ENCODE measurements at places on chromosomes 2 and 18.

- DNase-seq: no peak
Observed at GRCh38 chr2:1738646-1739302, 5.5 kb downstream of the PXDN start.

DNA sequence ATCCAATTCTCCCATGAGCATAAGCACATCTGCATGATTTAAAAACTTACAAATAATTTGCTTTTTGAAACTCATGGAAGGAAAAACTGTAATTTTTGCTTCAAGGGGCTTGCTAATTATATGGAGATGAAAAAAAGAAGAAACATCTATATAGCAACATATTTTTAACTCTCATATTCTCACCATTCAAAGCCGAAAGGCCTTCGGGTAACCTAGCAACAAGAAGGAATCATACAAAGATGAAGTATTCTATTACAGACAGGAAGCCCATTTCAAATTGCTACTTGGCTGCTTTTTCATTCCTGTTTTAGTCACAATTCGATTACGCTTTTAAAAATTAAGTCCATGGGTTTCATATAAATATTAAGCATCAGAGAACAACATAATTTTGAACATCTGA lies 39.2 kb upstream of the RNU4ATAC start:
- DNase-seq: no peak

DNA sequence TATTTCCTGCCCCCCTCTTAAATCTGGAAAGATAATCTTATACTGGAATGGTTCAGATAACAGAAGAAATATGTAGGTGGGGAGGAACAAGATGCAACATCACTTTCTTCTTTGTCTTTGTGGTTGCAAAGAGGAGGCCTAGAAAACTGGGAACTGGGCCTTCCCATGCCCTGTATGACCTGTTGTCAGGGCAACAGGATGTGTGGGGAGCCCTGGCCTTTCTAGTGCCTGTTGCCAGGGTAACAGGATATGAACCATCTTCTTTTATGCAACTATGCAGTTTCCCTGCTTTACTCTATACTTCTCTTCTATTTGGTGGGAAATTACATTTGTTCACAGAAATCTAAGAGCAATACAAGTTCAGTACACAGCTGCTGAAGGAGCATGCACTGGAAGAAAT lies 79.8 kb upstream of the PDE1A start:
- no peak for DNase-seq

GRCh38 chr18:63112706-63113105 lies 206.9 kb downstream of the BCL2 start:
- DNase-seq: no peak

DNA sequence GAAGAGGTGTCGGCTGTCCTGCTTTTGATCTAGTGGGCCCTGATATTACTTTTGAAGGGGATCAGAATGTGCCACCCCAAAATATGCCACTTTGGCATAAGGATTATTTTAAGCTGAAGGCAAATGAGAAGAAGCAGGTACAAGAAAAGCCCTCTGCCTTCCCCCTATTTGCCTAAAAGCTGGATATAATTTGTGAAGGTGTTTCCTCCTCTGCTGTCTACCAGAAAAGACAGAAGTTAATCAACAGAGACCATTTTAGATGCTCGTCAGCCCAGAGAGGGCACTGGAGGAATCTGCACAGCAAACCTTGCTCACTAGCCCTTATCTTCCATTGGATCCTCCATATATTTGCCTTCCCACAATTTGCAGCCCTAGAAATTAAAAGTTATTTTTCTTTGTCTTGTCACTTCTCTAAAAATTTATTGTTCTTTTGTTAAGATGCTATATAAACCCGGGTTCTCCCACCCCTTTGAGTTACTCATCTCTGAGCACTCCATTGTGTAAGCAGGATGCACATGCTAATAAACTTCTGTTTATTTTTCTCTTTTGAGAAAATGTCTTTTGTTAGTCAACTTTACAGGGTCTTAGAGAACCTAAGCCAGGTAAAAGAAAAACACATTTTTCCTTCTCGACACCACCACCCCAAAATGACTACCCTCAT lies 163.2 kb upstream of the SLC1A4 start:
- DNase-seq: no peak

GRCh38 chr2:62145478-62146100 lies 50.3 kb upstream of the B3GNT2 start:
- DNase-seq: no peak

All from CD4-positive, alpha-beta T cell treated with Interleukin-4 for 4 hours (primary cell).